ENCODE measurements at places on chromosomes 2 and 18. TPM values are rescaled to one million over a fixed set of nuclear protein-coding genes. Genes with fewer than 3 reads are reported as not detected.

SFT2D3 gene
- total RNA-seq, result 2.5 TPM

IL36A gene
- total RNA-seq, result not detected

GRCh38 chr2:121902171-121902591 is 146.7 kb downstream of the TSN start:
- H3K36me3 ChIP-seq, result no peaks in the 10 kb centered on the region
- DNase-seq, result peak; percentile 6
- H3K27me3 ChIP-seq, result peaks cover 2% of the 10 kb centered on the region
- no peak overlapping the region for H3K27ac ChIP-seq
- H3K4me1 ChIP-seq, result no peaks in the 10 kb centered on the region
- no peak overlapping the region for H3K4me3 ChIP-seq

DNA sequence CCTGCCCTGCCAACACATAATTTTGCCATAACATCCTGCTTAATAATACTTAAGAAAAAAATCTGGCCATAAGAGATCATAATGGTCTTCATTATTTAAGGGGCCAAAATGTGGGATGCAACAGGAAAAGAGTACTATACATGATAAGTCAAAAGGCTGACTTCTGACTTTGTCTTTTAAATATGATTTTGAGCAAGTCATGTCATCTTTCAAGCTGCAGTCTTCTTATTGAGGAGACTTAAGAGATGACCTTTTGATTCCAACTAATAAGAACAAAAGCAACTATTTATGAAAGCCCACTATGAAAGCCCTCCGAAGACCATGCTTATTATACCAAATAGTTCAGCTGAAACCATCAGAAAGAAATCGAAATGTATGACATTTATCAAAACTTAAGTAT is 41.6 kb downstream of the PUM2 start:
- H3K27ac ChIP-seq, result no peak overlapping the region
- H3K36me3 ChIP-seq, result peaks cover 29% of the 10 kb centered on the region
- no peaks in the 10 kb centered on the region for H3K27me3 ChIP-seq
- DNase-seq, result no peak

- no peaks in the 10 kb centered on the region for H3K36me3 ChIP-seq
- no peak overlapping the region for H3K27ac ChIP-seq
- no peaks in the 10 kb centered on the region for H3K27me3 ChIP-seq
- peaks cover 12% of the 10 kb centered on the region for H3K4me1 ChIP-seq
Measured at GRCh38 chr18:58335821-58336220, 291.8 kb downstream of the NEDD4L start.

- H3K4me1 ChIP-seq, result peaks cover 5% of the 10 kb centered on the region
- H3K36me3 ChIP-seq, result no peaks in the 10 kb centered on the region
- DNase-seq, result peak; percentile 96
- no peaks in the 10 kb centered on the region for H3K27me3 ChIP-seq
- H3K27ac ChIP-seq, result peak overlapping the region; percentile 76
- H3K4me3 ChIP-seq, result no peak overlapping the region
Measured at GRCh38 chr2:18299423-18300212, 260.8 kb downstream of the RDH14 start.
